ENCODE measurements at places on chromosomes 1 and 21.

DNA sequence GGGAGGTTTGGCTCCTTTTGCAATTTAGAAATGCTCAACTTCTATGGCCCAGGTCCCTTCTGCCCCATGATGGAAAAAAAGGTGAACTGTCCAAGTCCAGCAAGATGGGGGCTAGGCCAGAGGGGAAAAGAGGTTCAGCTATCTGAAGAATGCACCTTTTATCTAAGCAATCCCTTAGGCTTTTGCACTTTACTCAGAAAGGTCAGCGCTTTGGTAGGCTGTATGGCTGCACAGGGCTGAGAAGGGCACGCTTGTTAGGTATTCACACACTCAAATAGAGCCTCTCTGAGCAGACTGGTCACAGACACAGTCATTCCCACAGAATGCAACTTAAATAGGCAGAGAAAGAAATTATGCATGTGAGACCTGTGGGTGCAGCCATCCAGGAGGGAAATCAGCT is 31.0 kb downstream of the KANK4 start:
- no peak for DNase-seq

DNA sequence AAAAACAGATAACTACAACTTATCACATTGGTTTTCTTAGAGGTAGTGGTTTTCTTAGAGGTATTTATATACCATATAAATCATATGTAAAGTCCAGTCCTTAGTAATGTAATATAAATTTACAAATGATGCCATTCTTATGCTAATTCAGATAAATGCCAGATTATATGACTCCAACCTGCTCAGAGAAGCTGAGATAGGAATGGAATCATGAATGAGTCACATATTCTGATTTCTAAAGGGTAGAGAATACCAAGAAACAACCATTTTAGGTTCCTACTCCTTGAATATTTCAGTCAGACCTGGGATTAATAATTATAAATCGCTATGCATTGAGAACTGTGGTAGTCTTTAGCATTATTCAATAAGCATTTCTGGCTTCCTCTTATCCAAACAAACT is 760.1 kb upstream of the NEGR1 start:
- DNase-seq: no peak

GRCh38 chr1:8965121-8965820 is 19.6 kb downstream of the CA6 start:
- DNase-seq: no peak

- no peak for DNase-seq
Observed at GRCh38 chr1:8396083-8396785, 78.3 kb downstream of the SLC45A1 start.

DNA sequence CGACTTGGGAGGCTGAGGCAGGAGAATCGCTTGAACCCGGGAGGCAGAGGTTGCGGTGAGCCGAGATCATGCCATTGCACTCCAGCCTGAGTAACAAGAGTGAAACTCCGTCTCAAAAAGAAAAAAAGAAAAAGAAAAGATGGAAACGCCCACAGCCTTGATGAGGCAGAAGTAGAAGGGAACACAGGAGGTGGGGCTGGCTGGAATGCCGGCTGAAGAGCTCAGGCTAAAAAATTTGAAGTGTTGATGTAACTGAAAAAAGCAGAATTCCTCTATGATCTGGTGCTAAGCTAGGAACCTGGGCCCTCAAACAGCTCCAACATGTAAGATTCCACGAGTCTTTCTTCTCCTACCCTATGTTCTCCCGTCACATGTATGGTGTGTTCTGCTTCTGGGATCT is 53.6 kb downstream of the SLC66A1 start:
- DNase-seq: no peak

- DNase-seq: no peak
Observed at GRCh38 chr1:3795453-3796214, 664 bp downstream of the LRRC47 start.

DNA sequence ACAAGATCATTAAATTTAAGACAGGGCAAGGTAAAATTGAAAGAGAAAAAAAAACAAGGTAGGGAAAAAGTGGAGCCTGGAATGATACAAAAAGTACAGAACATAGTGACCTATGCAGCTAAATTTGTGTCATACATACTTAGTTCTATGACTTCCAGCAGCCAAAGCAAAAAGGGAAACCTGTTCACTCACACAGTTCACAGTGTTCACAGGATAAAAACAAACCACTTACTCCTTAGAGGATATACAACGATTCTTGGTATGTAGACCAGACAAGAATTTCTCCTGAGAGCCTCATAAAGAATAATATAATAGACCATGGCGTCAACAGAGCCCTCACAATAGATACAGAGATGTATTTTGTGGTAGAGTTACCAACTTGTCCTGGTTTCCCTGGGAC is 27.5 kb downstream of the COA7 start:
- no peak for DNase-seq

DNA sequence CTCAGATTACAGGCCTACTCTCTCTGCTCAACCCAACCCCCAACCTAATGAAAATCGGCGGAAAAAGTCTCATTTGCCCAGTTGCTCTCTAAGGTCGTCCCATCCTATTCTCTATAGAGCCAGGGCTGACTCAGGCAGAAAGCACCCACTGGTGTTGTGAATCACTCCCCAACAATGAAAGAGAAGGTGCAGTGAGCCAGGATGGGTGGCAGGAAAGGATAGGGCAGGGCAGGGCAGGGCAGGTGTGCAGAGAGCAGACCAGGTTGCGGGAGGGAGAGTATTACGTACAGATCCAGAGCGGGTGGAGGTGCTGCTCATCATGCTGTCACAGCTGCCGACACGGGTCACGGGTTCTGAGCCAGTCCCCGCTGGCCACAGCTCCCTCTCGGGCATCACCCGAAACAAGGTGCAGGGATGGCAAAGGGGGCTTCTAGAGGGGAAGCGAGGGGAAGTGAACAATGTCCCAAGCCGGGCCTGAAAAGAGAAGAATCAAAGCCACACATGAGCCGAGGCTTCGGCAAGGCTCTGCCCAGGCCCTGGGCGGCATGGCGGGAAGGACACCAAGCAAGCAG is 5.3 kb downstream of the C1orf116 start:
- DNase-seq: no peak

GRCh38 chr1:4599521-4599920 is 54.9 kb upstream of the AJAP1 start:
- no peak for DNase-seq

DNA sequence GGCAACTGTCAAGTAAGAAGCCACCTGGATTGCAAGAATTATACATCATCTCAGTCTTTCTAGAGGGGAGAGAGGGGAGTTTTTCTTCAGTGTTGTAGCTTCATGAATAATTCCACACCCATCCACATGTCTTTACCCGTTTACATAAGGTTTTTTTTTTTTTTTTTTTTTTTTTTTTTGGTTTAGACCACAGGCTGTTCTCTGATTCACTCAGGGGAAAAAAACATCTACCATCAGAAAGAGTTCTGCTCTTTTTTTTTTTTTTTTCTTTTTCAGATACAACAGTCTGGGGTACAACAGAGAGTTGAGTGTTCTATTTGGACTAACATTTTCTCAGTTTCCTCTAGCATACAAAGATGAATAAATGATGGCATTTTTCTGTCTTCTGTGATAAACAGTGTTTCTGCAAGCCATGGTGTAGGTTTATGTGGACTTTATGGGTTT is 4.9 kb upstream of the KIF14 start:
- DNase-seq: no peak

- no peak for DNase-seq
Observed at GRCh38 chr1:86140281-86140880, 16.2 kb downstream of the COL24A1 start.

- no peak for DNase-seq
Observed at GRCh38 chr1:29789221-29789909, 553.0 kb downstream of the PTPRU start.

GRCh38 chr1:226444901-226445300 is 37.0 kb upstream of the PARP1 start:
- peak; percentile 11 for DNase-seq

DNA sequence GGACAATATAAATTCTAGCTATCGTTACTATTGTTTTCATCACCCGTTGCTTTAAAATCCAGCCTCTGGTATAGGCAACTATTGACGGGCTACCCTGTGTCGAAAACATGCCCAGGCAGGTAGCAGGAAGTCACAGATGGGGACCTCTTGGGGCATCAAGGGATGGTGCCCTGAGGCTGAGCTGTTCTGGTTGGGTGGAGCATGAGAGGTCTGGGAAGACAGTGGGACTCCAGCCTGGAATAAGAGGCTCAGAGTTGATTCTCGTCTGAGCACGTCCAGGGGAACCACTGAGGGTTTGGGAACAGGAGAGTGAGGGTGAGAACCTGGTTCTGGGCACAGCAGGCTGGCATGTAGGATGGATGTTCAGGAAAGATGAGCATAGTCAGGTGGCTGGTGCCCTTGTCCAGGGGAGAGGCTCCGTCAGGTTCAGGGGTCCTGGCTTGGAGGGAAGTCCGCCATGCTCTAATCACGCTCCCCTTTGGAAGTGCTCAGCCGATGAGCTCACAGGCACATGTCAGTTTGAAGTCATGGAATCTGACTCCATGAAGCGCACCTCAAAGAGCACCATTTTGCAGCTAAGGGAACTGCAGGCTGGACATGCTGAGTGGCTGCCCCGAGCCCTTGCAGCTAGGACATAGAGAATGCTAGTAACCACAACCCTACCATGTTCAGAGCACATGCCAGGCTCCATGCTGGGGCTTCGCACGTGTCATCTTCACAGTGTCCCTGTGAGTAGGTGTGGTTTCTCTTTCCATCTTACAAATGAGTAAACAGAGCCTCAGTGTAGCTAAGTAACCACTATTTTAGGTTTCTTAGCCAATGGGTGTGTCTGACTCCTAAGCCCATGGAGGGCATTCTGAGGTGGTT is 21.0 kb downstream of the PCSK9 start:
- no peak for DNase-seq

- no peak for DNase-seq
Observed at GRCh38 chr1:229035054-229035747, 235.7 kb upstream of the RAB4A start.

Data from activated T-cell treated with anti-CD3 and anti-CD28 coated beads for 4 hours (primary cell).